ENCODE measurements at places on chromosomes 16 and 17. TPM values are rescaled to one million over a fixed set of nuclear protein-coding genes. Genes with fewer than 3 reads are reported as not detected.

DNA sequence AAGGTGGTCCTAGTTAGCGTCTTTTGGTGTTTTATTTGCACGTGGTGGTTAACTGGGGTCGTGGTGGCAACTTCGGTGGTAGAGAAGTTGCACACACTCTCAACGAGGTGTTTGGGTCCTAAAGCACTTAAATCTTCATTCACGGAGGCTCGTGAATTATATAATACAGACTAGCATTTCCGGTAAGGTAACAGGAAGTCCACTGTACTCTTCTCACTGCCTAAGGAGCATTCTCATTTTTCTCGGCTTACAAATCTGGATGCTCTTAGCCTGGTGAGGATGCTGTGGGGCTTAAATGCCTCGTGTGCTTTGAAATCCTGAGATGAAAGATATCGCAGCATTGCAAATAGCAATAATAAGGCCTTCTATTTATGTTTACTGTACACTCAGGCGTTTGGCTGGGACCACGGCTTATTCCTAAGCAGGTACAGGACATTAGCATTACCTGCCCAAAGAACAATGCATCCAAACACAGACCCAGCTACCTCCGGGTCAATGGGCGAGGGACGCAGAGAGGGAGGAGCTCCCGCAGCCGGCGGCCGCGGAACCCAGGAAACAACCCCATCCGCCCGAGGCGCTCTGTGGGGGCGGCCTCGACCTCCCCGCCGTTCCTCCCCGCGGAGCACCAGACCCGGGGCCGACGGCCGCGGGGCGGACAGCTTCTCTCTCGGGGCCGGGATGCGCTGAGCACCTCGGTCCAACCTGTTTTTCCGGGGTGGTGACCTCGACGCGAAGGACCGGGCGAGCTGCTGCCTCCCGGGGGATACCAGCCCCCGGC lies 856 bp downstream of the DNAJA2 start:
- peaks cover 29% of the 10 kb centered on the region for H3K4me1 ChIP-seq
- H3K27me3 ChIP-seq, result no peaks in the 10 kb centered on the region
- H3K36me3 ChIP-seq, result peaks cover 13% of the 10 kb centered on the region
- peak overlapping the region; percentile 99 for H3K27ac ChIP-seq
- peak; percentile 57 for DNase-seq

GRCh38 chr17:10337976-10338375 lies 34.8 kb downstream of the MYH13 start:
- H3K27ac ChIP-seq, result no peak overlapping the region
- H3K4me3 ChIP-seq, result no peak overlapping the region
- no peaks in the 10 kb centered on the region for H3K4me1 ChIP-seq
- H3K36me3 ChIP-seq, result no peaks in the 10 kb centered on the region

DNA sequence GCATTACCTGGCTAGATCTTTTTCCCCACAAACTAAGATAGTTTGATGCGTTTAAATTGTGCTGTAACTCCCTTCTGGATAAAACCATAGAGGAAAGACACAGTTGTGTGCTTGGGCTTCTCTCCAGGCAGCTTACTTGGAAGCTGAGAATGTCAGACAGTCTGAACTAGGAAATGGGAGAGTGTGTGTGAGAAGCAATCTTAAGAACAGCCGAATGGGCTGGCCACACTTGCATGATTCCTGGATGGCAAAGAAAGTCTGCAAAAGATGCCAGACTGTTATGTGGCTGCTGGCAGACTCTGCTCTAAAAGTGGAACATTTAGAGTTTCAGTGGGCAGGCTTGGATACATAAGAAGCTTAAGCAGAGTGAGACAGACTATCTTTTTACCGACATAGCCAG lies 384.3 kb upstream of the PSMD7 start:
- H3K36me3 ChIP-seq, result no peaks in the 10 kb centered on the region
- no peak overlapping the region for H3K4me3 ChIP-seq

Gene KRTAP4-12
- not detected for total RNA-seq

- H3K4me3 ChIP-seq, result peak overlapping the region; percentile 79
- no peak for DNase-seq
- H3K4me1 ChIP-seq, result peaks cover 62% of the 10 kb centered on the region
- peaks cover 2% of the 10 kb centered on the region for H3K36me3 ChIP-seq
- peaks cover 2% of the 10 kb centered on the region for H3K27me3 ChIP-seq
Observed at GRCh38 chr17:83083368-83084201, 4.2 kb downstream of the METRNL start.

Measured in mesothelial cell of epicardium (in vitro differentiated cells).